ENCODE measurements at places on chromosomes 13 and 19. TPM values are rescaled to one million over a fixed set of nuclear protein-coding genes. Genes with fewer than 3 reads are reported as not detected.

- no peak for DNase-seq
Measured at GRCh38 chr13:43545317-43545874, 241.4 kb downstream of the ENOX1 start.

DNA sequence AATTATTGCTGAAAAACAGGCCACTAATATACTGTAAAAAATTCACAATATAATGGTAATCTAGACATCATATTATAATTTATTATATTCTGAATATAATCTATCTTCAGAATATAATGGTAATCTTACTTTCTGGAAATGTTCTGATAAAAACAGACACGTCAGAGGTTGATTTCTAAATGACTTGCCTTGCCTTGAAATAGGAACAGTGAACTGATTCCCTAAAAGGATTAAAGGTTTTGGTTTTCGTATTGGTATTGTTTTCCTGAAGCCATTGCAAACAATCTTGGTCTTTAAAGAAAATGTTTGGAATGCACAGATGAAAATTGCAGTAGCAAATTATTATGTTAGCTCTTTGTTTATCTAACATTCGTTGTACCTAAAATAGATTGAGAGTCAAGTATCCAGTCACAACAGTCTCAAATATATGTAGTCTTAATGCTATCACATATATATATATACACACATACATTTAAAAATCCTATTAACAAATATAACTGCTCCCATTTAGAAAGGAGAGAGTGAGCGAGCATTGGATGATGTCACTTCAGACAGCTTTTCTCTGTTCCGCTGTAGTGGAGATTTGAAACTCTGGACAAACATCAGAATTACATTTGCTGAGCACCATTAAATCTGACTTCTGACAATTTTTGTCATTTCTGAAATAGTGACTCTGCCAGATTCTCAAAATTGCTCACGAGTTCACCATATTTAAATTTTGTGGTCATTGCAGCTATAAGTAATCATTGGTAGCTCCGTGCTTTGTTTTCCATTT lies 1.7 kb downstream of the ITM2B start:
- DNase-seq = no peak

Gene SMIM44
- total RNA-seq = not detected

- no peak for DNase-seq
Measured at GRCh38 chr13:99983499-99984401, 2.2 kb downstream of the ZIC2 start.

Gene ATP4B
- not detected for total RNA-seq

GRCh38 chr13:62119739-62120700 lies 704.4 kb upstream of the PCDH20 start:
- DNase-seq = no peak

Gene KLK2
- not detected for total RNA-seq

DNA sequence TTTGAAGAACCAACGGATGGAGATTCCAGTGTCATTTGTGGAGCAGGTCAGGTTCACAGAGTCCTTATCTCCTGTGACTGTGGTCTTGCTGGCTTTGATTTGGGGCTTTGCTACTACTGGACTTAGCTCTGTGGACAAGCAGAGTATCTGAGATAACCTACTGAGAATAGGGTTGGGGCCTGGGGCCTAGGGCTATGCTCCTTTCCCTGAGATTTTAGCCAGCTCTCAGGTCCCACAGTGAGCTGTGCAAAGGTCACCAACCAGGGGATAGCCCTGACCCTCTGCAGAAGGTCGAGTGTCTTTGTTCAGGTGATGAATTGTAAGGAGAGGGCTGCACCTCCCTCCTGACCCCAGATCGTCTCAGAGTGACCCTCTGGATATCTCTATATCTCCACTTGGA lies 9.2 kb downstream of the CEACAM1 start:
- no peak for DNase-seq

Gene ADM5
- 1.1 TPM for total RNA-seq

Gene ZFR2
- total RNA-seq = 26.7 TPM

- DNase-seq = no peak
Measured at GRCh38 chr13:90197722-90198121, 1149.8 kb upstream of the MIR17HG start.

DNA sequence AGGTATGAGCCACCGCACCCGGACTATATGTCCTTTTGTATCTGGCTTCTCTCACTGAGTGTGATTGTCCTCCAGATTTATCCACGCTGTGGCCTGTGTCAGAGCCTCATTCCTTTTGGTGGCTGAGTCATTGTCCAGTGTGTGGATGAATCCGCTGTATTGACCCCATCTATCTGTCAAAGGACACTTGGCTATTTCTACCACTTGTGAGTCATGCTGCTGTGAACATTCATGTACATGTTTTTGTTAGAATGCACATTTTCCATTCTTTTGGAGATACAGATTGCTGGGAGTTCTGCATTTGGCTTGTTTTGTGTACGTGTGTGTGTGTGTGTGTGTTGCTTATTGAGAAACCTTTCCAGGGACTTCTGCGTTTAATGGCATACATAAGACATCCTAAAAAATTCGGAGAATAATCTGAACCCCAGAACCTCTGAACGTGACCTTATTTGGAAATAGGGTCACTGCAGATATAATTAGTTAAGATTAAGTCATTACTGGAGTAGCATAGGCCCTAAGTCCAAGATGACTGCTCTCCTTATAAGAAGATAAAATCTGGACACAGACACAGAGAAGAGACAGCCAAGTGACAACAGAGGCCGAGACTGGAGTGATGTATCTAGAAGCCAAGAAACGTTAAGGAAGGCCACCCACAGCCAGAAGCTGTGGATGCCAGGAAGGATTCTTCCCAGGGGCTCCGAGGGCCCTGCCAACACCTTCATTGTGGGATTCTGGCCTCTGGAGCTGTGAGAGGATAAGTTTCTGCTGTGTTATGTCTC lies 4.9 kb upstream of the GIPC3 start:
- DNase-seq = no peak

DNA sequence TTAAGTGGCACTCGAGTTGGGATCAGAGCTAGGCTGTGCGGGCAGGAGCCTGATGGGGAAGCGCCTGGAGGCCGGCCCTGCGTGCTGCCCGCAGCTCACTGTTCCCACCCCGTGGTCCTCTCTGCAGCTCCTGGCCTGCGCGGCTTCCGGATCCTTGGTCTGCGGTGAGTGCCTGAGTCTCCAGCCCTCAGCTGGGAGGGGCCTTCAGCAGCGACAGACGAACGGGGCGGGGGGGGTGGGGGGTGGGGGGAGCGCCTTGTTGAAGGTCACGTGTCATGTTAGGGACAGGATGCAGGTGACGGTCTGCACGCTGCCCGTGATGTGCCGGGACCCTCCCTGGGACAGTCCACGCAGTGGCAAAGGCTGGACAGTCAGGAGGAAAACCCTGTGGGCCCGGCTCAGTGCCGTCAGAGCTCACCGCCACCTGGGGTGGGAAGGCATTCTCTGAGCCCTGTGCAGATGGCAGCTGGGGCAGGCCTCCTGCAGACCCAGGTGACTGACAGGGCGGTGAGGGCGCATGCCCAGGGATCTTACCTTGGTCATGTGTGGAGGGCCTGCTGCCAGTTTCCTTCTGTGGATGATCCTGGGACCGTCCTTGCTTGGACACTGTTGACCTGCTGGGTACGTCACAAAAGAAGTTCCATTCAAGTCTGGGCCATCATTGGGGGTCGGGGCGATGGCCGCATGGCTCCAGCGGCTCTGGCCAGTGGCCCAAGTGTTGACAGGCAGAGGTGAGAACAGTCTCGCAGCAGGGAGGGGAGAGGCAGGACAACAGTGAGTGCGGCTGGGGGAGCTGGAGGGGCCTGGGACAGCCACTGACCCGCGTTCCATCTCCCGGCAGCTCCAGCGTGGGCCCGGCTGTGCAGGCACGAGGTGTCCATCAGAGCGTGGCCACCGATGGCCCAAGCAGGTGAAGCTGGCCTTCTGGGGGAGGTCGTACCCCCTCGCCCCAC lies 4.3 kb downstream of the NDUFS7 start:
- DNase-seq = no peak

DNA sequence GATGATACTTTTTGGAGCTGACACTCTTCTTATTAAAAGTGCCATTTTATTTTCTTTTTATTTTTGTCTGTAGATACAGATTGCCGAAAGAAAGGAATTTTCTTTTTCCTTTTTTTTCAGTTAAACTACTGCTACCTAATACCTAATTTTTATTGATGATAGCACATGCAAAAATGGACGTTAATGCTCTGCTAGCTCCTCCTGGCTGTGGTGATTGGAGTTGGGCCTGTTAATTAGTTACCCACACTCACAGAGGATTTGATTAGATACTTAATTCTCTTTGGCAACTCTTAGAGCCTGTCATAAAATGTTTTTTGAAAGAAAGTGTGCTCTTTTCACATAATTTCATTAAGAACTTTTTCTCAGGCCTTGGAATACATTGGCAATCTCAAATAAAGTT lies 366.8 kb downstream of the DCT start:
- DNase-seq = no peak

GRCh38 chr19:31706131-31706530 lies 356.9 kb upstream of the TSHZ3 start:
- DNase-seq = no peak

GRCh38 chr19:18992696-18993095 lies 40.6 kb downstream of the SUGP2 start:
- DNase-seq = no peak

DNA sequence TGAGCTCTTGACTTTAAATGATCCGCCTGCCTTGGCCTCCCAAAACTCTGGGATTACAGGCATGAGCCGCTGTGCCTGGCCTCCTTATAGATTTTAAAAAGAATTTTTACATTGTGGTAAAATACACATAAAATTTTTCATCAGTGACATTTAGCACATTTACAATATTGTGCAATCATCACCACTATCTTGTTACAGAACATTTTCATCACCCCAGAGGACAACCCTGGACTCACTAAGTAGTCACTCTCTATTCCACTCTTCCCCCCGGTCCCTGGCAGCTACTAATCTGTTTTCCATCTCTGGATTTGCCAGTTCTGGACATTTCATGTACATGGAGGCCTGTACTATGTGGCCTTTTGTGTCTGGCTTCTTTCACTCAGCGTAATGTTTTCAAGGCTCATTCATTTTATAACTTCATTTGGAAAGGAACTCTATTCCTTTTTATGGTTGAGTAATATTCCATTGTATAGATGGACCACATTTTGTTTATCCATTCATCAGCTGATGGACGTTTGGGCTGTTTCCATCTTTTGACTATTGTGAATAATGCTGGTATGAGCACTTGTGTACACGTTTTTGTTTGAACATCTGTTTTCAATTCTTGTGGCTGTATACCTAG lies 19.9 kb downstream of the MEGF8 start:
- DNase-seq = no peak

DNA sequence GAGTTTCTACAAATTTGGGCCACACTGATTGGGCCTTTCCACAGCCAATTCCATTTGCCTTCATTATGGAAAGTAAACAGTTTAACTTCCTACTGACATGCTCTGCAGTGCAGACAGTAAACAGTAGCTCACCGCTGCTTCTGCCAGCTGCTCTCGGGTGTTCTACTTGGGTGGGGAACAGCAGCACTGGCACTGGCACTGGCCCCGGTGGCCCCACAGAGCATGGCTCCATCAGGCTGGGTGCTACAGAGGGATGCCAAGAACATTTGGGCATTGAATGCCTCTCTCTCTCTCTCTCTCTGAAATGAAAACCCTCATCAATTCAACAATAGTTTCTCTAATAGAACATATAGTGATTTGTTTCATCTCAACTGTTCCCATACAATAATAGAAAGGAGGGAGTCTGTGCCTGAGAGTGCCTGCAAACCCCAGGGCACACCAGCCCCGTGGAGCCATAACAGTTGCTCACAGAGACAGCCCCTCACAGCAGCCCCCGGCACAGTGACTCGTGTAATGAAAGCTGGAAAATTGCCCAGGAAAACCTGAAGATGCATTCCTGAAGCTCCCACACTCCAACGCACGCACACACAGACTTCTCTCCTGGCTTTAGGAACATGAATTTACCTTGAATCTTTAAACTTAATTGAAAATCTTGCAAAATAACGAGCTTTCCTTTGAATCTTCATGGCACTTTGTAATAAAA lies 38.2 kb upstream of the GJB6 start:
- no peak for DNase-seq

Gene CPAMD8
- 19.8 TPM for total RNA-seq

Gene SLITRK5
- total RNA-seq = 14.7 TPM

DNA sequence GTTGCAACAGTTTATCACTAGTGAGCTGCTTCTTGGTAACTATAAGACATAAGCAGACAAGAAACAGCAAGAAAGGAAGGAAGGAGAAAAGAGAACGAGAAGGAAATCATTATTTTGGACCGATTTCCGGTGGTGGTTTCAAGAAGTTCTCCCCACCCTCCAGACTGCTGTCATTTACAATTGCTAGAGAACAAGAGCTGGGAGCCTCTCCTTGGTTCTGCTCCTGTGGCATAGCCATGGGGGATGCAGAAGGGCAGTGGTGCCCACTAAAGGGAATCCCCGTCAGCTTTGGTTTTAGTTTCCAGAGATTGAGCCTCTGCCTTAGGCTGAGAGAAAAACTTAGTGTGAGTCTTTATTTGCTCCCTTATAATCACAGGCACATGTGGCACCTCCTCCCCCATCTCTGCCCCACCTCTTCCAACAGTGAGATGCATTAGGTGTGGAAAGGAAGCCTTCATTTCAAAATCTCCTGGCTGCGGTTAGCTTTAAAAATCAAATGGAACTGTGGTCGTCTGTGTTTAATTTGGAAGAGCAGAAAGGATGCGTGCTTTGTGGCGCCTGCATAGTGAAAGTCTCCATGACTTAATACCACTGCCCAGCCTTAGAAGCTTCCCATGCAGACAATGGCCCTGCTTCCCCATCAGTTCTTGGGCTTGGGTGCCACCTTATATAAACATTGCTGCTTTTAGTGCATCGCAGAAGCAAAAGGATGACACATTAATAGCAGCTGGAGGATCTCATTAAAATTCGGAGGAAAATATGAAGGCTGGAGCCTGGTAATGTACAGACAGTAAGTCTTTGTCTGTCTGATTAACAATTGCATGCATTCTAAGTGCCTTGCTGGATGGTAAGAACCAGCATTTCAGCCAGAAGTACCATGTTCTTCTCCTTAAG lies 25.0 kb downstream of the LRCH1 start:
- no peak for DNase-seq

Gene RNF113B
- not detected for total RNA-seq

DNA sequence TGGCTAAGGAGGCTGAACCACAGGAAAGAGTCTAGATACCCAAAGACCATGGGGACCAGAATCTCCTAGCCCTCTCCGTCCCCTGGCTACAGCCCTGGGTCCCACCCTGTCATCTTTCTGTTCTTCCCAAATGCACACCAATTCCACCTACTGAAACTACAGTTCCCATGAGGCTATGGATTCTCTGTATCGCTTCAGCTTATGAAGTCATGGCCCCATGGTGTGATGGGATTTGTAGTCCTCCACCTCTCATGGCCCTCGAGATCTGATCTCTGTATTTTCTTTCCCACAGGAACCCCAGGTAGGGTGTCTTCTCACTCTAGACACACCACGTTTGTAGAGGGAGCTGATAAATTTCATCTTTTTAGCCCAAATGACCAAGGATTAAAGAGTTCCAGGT lies 11.8 kb downstream of the PTPRH start:
- DNase-seq = no peak

Gene ANKRD27
- 35.9 TPM for total RNA-seq
